Mesothelial cell of epicardium (in vitro differentiated cells): ENCODE measurements at places on chromosomes 6 and 20. TPM values are rescaled to one million over a fixed set of nuclear protein-coding genes. Genes with fewer than 3 reads are reported as not detected.

Gene ZSWIM3
- total RNA-seq: 3.7 to 4.6 TPM (median 4.4 TPM) in 3 replicates

Gene FOXO3
- total RNA-seq: 56.6 to 58.3 TPM (median 57.9 TPM) in 3 replicates

Gene DLK2
- total RNA-seq: 3.5 to 4.7 TPM (median 4.1 TPM) in 3 replicates

Gene DEFB132
- total RNA-seq: not detected in 3 replicates

Gene ADAM33
- total RNA-seq: 83.0 to 91.1 TPM (median 87.4 TPM) in 3 replicates

Gene TMEM244
- total RNA-seq: not detected in 3 replicates

Gene THBS2
- total RNA-seq: 15.3 to 20.4 TPM (median 18.6 TPM) in 3 replicates

DNA sequence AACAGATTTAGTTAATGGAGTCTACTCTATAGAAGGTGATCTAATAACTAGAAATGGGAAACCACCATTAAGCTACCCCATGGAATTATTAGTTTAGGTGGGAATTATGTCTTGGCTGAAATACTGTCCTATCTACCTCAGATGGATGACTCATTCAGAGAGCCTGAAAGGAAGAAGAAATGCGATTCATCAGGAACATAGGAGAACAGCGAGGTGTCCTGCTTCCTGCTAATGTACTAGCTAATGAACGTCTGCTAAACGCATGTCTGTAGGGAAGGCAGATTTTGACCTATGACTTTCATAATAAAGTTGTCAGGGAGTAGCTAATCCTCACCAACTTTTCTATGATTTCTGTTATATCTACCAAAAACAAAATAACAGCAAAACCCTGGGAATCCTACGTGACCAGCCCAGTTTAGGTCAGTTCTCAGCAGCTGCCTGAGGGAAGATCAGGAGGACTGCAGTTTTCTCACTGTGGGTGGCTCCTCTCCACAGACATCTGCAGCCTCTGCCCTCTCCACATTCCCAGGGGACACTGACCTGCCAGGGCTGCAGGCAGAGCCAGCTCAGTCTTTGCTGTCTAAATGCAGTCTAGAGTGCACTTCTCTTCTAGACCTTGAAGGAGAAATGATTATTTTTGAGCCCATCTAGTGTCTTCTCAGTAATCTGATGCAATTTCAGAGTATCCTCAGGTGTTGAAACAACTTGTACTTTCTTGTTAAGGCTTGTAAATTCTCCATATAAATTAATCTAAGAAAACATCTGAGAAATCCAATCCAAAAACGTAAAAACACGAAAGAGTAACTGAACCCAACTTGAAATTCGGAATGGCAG, 18.1 kb upstream of the SFT2D1 start:
- H3K4me1 ChIP-seq: no peaks in the 10 kb centered on the region
- H3K27me3 ChIP-seq: peaks cover 19% of the 10 kb centered on the region
- no peak overlapping the region for H3K4me3 ChIP-seq

DNA sequence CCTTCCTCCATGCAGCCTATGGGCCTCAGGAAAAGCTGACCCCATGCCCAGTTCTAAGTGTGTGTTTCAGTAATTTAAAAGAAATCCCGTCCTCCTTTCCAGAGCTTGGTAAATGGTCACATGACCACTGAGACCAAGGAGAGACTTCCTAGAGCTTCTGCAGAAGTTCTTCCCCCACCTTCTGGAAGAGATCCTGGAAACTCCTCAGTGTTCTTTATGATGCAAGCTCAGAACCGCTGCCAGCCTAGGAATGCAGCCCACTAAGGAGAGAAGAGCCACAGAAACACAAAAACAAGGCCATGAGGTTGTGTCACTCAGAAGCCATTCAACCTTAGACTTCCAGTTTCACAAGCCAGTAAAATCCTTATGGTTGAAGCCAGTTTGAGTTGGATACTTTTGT, 348.4 kb downstream of the TPBG start:
- no peak overlapping the region for H3K27ac ChIP-seq
- DNase-seq: no peak
- no peaks in the 10 kb centered on the region for H3K4me1 ChIP-seq
- H3K36me3 ChIP-seq: peaks cover 5% of the 10 kb centered on the region
- H3K27me3 ChIP-seq: no peaks in the 10 kb centered on the region

GRCh38 chr6:33208091-33208967, at the start of gene RING1:
Gene RING1, plus strand, starts transcription at chr6:33208500. Its CDS starts 323 bp downstream, at chr6:33208823.
- DNase-seq: peak; percentile 77
- H3K27ac ChIP-seq: peak within 1 kb of the TSS; percentile 99
- H3K4me1 ChIP-seq: peaks cover 44% of the 10 kb centered on the region
- peak within 1 kb of the TSS; percentile 96 for H3K4me3 ChIP-seq

DNA sequence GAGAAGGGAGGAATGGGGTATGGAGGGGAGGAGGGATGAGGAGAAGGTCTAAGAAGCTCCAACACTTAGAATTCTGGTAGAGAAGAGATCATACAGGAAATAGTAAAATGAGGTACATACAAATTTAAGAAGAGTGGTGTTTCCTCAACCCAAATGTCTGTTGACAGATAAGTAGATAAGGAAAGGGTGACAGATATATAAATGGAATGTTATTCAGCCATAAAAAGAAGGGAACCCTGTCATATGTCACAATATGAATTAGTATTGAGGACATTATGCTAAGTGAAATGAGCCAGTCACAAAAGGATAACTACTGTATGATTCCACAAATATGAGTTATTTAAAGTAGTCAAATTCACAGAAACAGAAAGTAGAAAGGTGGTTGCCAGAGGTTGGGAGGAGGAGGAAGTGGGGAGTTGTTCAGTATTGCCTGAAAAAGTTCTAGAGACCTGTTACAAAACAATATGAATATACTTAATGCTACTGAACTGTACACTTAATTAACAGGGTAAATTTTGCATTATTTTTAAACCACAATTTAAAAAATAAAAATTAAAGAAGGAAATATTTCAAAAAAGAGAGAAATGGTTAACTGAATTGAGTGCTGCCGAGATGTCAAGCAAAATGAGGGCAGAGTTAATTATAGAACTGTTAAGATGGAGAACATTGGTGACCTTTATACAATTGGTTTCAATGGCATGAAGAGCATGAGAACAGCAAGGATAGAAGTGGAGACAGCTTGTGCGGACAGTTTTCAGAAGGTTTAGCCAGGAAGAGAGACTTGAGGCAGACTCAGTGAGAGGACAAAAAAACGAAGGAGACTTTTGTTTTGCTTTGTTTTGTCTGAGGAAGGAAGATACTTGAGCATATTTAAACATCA, 47.6 kb upstream of the ADGRF4 start:
- H3K36me3 ChIP-seq: no peaks in the 10 kb centered on the region
- H3K27me3 ChIP-seq: no peaks in the 10 kb centered on the region
- no peak overlapping the region for H3K4me3 ChIP-seq

GRCh38 chr6:106477790-106478189, 117.3 kb downstream of the CRYBG1 start:
- DNase-seq: no peak
- H3K27me3 ChIP-seq: peaks cover 7% of the 10 kb centered on the region
- no peaks in the 10 kb centered on the region for H3K36me3 ChIP-seq
- H3K4me1 ChIP-seq: no peaks in the 10 kb centered on the region
- no peak overlapping the region for H3K4me3 ChIP-seq
- no peak overlapping the region for H3K27ac ChIP-seq

- no peak for DNase-seq
- H3K4me1 ChIP-seq: no peaks in the 10 kb centered on the region
- no peak overlapping the region for H3K27ac ChIP-seq
- peaks cover 14% of the 10 kb centered on the region for H3K27me3 ChIP-seq
- H3K36me3 ChIP-seq: no peaks in the 10 kb centered on the region
These were observed 8.0 kb upstream of the STX7 start for GRCh38 chr6:132520953-132521352.

GRCh38 chr6:149079911-149080491, 237.5 kb upstream of the TAB2 start:
- H3K4me3 ChIP-seq: no peak overlapping the region
- no peaks in the 10 kb centered on the region for H3K36me3 ChIP-seq
- H3K4me1 ChIP-seq: peaks cover 37% of the 10 kb centered on the region
- no peaks in the 10 kb centered on the region for H3K27me3 ChIP-seq

GRCh38 chr6:166450167-166450873, 67.6 kb upstream of the MPC1 start:
- DNase-seq: no peak
- H3K27me3 ChIP-seq: no peaks in the 10 kb centered on the region
- H3K27ac ChIP-seq: no peak overlapping the region
- peaks cover 32% of the 10 kb centered on the region for H3K36me3 ChIP-seq
- no peaks in the 10 kb centered on the region for H3K4me1 ChIP-seq
- H3K4me3 ChIP-seq: no peak overlapping the region

- no peak overlapping the region for H3K4me3 ChIP-seq
- H3K36me3 ChIP-seq: no peaks in the 10 kb centered on the region
- no peak overlapping the region for H3K27ac ChIP-seq
- peaks cover 39% of the 10 kb centered on the region for H3K27me3 ChIP-seq
- H3K4me1 ChIP-seq: peaks cover 19% of the 10 kb centered on the region
These were observed 264.4 kb upstream of the SULF2 start for GRCh38 chr20:48049641-48050040.

DNA sequence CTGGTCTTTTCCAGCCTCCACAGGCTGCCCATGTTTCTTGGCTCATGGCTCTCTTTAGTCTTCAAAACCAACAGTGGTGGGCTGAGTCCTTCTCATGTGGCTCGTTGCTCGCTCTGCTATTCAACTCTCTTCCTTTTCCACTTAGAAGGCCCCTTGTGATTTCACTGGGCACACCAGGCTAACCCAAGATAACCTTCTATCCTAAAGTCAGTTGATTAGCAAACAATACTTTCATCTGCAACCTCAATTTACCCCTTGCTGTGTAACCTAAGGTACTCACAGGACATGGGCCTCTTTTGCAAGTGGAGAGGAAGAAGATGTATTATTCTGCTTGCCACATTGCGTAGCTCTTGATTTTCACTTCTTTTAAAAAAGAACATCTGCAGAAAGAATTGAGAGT, 79.6 kb downstream of the UTRN start:
- no peak for DNase-seq
- H3K36me3 ChIP-seq: peaks cover 3% of the 10 kb centered on the region

GRCh38 chr20:23658336-23658735, 20.6 kb upstream of the CST3 start:
- no peaks in the 10 kb centered on the region for H3K36me3 ChIP-seq
- no peak overlapping the region for H3K4me3 ChIP-seq
- H3K27me3 ChIP-seq: no peaks in the 10 kb centered on the region
- no peak for DNase-seq
- H3K4me1 ChIP-seq: no peaks in the 10 kb centered on the region

DNA sequence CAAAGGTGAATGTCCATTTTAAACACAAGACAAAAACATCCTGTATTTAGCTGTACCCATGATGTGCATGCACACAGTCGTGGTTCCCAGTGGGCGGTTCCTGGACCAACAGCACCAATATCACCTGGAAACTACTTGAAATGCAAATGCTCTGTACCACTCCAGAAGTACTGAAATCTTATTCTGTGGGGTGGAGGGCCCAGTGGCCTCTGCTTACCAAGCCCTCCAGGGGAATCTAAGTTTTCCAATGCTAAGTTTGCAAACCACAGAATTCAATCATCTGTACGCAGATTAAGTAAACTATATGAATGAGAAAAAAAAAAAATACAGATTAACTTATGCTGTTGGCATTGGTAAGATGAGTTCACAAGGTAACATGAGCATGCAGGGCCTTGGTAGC, 14.1 kb downstream of the TRMT6 start:
- no peak for DNase-seq
- H3K27me3 ChIP-seq: no peaks in the 10 kb centered on the region
- H3K36me3 ChIP-seq: peaks cover 7% of the 10 kb centered on the region
- H3K4me3 ChIP-seq: no peak overlapping the region

DNA sequence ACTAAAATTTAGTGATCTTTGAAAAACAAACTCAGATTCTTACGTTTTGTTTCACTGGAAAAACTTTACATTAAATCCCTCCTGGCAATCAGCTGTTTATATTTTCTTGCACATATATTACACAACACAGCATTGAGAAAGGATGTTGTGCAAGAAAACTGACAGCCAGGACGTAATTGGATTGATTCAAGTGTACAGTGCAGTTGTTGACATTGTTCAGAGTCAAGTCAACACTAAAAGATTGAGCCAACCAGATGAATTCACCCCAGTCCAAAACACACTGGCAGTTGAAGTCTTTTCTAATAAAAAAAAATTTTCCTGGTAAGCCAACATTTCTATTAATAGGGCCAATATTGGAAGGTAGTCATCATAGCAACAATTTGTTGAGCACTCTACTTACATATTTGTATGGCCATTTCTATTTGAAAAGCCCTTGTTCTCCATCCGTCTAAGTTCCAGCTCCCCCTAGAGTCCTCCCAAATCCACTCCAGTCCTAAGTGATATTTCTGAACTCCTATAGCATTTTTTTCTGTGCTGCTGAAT, 20.9 kb upstream of the VNN1 start:
- DNase-seq: no peak
- peaks cover 2% of the 10 kb centered on the region for H3K4me1 ChIP-seq
- H3K27ac ChIP-seq: no peak overlapping the region
- no peaks in the 10 kb centered on the region for H3K36me3 ChIP-seq

- no peaks in the 10 kb centered on the region for H3K27me3 ChIP-seq
- no peaks in the 10 kb centered on the region for H3K36me3 ChIP-seq
- H3K27ac ChIP-seq: no peak overlapping the region
- no peak overlapping the region for H3K4me3 ChIP-seq
These were observed 529.1 kb upstream of the CITED2 start for GRCh38 chr6:139903411-139904157.

DNA sequence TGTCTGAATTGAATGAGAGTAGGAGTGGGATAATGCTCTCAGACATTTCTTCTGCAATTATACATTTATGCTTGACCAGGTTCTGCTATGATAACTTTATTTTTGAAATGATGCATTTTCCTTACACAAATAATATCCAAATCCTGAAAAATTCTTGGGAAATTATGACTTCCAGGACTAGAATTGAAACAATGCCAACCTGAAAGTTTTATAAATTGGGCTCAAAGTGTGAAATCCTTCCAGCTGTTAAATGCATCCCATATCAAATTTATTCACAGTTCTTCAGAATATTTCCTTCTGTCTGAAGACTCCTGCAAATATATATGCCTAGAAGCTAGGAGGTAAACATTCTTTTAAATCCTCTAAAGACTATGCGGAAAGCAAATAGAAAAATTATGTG, 155.7 kb upstream of the EYA4 start:
- H3K36me3 ChIP-seq: no peaks in the 10 kb centered on the region
- no peaks in the 10 kb centered on the region for H3K4me1 ChIP-seq
- peaks cover 18% of the 10 kb centered on the region for H3K27me3 ChIP-seq
- H3K27ac ChIP-seq: no peak overlapping the region
- H3K4me3 ChIP-seq: no peak overlapping the region

DNA sequence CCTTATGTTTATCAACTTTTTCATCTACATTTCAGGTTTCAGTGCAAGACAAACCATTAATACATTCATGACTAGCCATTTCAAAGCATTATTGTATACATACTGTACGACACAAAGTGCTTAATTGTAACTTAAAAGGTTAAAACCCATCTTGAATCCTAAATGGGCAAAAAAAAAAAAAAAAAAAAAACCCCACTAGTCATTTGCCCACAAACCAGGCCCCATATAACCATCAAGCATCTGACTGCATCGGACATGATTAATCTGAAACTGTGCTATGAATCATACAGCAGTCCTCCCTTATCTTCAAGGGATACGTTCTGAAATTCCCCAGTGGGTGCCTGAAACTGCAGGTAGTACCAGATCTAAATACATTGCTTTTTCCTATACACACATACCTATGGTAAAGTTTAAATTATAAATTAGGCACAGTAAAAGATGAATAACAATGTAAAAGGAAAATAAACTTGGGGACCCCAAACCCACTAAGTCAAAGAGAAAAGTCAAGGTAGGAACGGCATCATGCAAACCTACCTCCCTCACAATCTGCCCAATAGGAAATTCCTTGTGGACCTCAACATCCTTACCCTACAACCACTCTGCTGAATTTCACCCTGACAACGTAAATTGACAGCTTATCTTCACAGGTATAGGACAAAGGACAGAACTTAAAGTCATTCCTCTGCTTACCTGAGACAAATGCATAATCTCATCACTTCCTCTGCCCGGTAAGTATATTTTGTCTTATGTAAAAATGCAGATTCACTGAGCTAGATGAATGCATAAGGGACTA, 14.3 kb downstream of the B4GALT5 start:
- peaks cover 53% of the 10 kb centered on the region for H3K4me1 ChIP-seq
- no peak for DNase-seq
- no peak overlapping the region for H3K4me3 ChIP-seq
- H3K27ac ChIP-seq: peak overlapping the region; percentile 47
- no peaks in the 10 kb centered on the region for H3K36me3 ChIP-seq
